ENCODE measurements at places on chromosomes 2 and 18. TPM values are rescaled to one million over a fixed set of nuclear protein-coding genes. Genes with fewer than 3 reads are reported as not detected.

Gene DTYMK
- total RNA-seq: 104 TPM

Gene ERFE
- total RNA-seq: 1.2 TPM

Gene ABCG5
- total RNA-seq: not detected

Gene CABLES1
- total RNA-seq: 71.1 TPM

Gene CCDC88A
- 77.4 TPM for total RNA-seq

Gene SLC4A5
- 0.97 TPM for total RNA-seq

Gene TXNL4A
- 147 TPM for total RNA-seq

Gene CFC1
- not detected for total RNA-seq

Gene RMND5A
- total RNA-seq: 21.5 TPM

Gene TUBA4B
- total RNA-seq: not detected

Gene NT5C1B
- total RNA-seq: not detected

Gene GLS
- total RNA-seq: 181 TPM

Gene VWA3B
- not detected for total RNA-seq

GRCh38 chr18:46046126-46046525 is 25.9 kb downstream of the PSTPIP2 start:
- DNase-seq: no peak

DNA sequence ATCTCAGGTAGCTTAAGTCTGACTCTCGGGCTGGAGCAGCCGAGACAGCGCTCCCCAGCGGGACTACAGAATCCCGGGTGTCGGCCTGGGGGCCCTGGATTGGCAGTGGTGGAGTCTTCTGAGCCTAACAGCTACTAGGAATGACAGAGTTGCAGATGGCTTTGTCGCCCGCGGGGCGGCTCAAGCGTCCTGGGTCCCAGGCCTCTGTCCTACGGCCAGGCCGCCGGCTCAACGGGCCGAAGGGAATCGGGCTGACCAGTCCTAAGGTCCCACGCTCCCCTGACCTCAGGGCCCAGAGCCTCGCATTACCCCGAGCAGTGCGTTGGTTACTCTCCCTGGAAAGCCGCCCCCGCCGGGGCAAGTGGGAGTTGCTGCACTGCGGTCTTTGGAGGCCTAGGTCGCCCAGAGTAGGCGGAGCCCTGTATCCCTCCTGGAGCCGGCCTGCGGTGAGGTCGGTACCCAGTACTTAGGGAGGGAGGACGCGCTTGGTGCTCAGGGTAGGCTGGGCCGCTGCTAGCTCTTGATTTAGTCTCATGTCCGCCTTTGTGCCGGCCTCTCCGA is 8.8 kb downstream of the SIX2 start:
- no peak for DNase-seq

DNA sequence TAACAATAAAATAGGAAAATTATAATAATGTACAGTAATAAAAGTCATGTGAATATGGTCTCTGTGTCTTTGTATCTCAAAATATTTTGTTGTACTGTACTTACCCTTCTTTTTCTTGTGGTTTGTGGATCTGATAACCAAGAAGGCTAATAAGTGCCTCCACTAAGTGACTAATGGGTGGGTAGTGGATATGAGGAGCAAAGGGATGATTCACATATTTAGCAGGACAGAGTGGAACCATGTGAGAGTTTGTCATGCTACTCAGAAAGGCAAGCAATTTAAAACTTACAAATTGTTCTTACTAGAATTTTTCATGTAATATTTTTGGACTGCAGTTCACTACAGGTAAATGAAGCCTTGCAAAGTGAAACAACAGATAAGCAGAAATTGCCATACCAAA is 1241.2 kb upstream of the CDH2 start:
- no peak for DNase-seq

GRCh38 chr2:85710687-85711577 is 16.8 kb downstream of the GNLY start:
- DNase-seq: peak; percentile 66

DNA sequence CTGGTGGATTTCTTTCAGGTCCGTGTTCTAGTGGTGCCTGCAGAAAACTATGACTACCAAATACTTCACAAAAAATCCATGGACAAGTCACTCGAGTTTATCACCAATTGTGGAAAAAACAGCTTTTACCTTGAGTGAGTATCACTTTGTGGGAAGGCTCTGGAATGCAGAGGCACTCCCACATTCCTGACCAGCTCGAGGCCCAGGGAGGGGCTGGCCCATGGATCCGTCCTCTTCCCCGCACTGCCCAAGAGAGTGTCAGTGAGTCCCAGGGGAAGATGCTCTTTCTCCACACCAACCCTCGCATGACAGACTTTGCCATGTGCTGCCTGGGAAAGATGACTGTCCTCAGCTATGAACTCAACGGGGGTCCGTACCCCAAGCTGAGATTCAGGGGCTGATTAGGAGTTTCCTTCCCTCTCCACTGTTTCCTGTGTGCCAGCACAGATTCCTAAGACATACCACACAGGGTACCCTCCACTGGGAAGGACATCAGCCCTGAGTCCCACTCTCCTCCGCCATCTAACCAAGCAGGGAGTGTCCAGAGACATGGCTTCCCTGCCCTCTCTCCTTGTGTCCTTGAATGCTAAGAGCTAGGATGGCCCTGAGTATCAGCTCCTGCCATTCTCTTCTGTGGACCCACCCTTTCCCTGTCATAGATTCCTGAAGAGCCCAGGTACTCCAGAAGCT is 155.9 kb downstream of the LAMA3 start:
- DNase-seq: no peak

DNA sequence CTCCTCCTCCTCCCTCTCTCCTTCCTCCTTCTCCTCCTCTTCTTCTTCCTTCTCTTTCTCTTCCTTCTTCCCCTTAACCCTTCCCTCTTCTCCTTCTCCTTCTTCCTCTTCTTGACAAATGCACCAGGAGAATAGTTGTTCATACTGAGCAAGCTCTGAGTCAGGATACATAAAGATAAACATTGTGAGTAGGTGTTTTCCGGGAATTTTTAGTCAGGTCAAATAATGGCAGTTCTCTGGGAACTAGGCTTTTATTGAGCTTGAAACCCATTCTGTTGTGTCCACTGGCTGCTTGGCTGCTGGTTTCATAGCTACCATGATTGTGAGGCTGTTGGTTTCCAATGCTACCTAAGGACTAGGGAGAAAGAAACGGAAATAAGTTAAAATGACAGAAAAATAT is 1144.7 kb upstream of the DDX18 start:
- peak; percentile 3 for DNase-seq

GRCh38 chr2:240791221-240791800 is 28.7 kb downstream of the KIF1A start:
- DNase-seq: no peak

DNA sequence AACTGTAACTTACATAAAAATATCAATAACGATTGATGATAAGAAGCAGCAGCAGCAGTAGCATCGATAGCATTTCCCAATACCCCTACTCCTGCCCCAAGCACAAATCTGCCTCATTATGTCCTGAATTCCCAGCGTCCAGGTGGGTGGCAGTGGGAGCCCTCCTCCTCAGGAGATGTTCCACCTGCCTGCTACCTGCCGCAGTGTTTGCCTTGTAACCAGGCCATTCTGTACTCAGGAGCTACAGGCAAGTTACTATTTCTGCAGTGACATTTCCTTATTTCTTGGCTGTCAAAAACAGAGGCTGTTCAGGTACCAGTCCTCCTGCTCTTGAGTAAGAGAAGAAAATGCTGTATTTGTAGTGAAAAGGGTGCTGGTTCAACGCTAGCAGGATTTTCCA is 236.4 kb downstream of the CNTNAP5 start:
- no peak for DNase-seq

DNA sequence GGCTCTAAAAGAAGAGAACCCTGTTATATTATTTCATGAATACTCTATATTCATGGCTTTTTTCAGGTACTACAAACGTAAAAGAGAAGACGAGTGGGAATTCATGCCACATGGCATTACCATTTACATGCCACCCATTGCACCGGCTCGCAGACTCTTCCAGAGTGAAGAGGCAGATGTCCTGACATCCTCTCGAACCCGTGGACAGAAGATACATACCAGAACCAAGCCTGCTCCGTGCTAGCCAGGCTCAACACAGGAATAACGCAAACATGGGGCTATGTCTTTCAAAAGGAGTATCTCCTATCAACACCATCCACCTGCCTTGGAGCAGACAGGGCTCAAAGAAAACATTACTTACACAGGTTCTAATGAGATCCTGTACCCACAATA is 168.8 kb downstream of the THADA start:
- DNase-seq: no peak

DNA sequence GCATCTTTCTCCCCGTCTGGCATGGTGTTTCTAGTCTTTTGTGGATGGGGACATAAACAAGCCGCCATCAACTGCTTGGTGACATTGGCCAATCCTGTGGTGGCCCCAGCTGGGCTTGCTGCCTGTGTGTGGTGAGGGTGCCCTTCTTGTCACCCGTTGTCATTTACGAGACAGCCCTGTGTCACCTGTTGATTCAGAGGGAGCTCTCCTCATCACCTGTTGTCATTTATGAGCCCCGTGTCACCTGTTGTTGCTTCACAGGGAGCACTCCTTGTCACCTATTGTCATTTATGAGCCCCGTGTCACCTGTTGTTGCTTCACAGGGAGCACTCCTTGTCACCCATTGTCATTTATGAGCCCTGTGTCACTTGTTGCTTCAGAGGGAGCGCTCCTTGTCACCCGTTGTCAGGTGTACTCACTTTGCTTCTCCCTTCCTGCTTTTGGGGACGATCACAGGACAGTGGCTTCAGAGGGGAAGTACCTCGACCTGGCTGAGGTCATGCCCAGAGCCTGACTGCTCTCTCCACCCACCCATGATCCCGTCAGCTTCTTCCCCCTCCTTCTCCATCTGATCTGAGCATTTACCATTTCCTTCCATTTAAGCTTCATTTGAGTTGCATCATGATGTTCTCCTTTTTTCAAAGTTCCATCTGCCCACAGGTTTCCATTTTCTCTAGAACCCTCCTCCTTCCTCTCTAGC is 29.1 kb downstream of the HPCAL1 start:
- DNase-seq: no peak

DNA sequence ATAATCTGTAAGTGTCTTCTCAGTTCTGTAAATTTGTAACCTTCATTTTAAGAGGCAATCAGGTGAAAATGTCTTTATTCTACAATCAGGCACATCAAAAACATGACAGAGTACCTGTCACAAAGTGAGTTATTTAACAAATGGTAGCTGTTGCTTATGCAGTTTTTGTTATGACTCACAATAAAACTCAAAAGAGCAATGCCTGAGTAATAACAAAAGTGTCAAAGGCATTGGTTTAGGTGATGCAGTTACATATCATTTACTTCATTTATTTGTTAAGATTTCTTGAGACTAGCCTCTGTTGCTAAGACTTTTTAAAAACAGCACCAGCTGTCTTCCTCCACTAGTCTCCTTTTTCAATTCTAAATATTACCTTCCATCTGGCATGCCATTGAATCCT is 177.8 kb downstream of the KIAA1328 start:
- no peak for DNase-seq

- no peak for DNase-seq
Measured at GRCh38 chr2:207983641-207984042, 41.7 kb downstream of the PLEKHM3 start.

- DNase-seq: no peak
Measured at GRCh38 chr18:8252371-8252770, 356.9 kb upstream of the RAB12 start.

GRCh38 chr2:201040867-201041628 is 30.4 kb downstream of the HYCC2 start:
- no peak for DNase-seq

DNA sequence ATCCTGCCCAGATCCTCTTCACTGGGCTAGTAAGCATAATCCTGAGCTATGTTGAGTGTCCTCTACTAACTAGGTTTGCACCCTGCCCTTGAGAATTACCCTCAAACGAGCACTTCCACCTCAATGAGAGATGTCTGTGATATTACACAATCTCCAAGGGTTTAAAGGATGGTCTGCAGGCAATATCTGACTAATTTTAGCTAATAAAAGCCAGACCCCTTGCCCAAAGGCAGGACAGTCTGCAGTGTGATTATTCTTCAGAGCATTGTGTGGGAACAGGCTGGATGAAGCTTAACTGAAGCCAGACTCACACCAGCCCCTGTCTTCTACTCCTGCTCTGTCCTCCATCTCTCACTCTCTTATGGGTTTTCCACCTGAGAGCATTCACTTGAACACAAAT is 544.9 kb upstream of the DDX18 start:
- DNase-seq: no peak

- peak; percentile 17 for DNase-seq
Measured at GRCh38 chr2:193895226-193895625, 1700.5 kb upstream of the TMEFF2 start.

GRCh38 chr2:16271231-16271896 is 331.0 kb downstream of the MYCN start:
- no peak for DNase-seq

GRCh38 chr2:129925381-129925780 is 54.1 kb upstream of the RAB6C start:
- no peak for DNase-seq

DNA sequence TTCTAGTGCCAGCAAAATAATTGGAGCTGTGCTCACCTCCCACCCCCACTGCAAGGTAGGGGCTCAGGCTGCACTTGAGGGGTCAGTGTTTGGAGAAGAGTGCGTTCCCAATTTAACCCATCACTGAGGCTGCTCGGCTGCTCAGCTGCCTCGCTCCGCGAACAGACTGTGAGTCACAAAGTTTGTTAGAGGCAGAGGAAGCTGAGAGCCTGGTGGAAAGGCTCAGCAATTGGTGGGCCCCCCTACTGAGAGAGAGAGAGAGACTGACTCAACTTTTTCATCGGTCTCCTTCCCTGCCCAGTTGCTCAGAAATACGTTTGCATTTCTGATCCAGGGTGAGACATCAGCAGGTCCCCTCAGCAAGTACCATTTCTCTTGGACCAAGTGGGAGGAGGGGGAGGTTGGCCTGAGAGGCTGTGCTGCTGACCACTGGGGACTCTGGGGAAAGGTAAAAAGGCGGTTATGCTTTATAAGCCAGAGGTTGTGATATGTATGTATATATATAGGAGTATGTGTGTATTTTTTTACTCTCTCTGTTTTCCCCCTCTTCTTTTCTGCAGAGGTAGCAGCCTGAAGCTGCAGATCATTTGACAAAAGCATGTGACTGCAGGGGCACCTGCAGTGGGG is 1.5 kb downstream of the EFR3B start:
- DNase-seq: peak; percentile 37

- DNase-seq: no peak
Measured at GRCh38 chr18:13271302-13271911, 52.8 kb downstream of the LDLRAD4 start.

DNA sequence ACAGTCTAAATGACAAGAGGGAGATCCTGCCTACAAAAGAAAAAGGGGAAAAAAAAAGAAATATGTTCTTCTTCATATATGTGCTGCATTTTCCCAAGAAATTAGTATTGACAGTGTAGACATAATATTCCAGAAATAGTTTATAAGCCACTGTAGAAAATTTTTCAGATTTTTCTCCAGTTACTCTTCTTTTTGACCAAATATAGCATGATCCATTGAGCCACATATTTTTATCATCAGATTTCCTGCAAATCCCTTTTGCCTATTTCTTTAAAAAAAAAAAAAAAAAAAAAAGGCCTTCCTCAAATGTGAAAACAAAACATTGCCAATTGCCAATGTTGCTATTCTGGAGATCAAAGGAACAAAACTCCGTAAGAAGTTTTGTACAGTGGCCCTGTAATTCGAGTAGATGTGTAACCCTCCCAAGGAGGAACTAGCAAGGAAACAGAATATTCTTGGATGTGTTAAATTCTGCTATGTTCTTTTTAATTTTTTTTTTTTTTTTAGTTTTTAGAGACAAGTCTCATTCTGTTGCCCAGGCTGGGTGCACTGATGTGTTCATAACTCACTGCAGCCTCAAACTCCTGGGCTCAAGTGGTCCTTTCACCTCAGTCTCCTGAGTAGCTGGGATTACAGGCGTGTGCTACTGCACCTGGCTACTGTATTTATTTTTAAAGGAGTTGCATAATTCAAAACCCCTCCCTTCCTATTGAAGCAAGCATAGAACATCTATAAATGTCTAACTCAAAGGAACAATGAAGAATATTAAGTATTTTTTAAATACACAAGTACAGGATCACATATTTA is 12.5 kb upstream of the CABYR start:
- no peak for DNase-seq
